ENCODE measurements at places on chromosomes 1 and 21.

GRCh38 chr1:63157085-63157484, 165.3 kb upstream of the FOXD3 start:
- DNase-seq, result no peak

DNA sequence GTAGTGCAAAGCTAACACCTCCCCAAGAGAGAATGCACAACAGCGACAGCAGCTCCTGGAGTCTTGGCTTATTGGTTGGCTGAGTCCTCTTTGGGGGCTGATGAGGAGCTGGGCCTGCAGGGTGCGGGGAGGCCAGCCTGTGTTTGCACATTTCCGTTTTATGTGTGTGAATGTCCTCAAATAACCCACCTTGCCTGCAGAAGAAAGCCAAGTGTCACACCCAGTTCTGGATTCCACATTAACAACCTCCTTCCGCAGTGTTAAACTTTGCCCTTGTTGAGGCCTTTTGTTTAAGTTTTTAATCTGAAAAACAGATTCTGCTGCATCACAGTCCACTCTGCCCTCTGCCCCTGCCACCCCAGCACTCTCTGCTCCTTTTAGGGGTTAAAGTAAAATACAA, 274.5 kb downstream of the TM2D1 start:
- no peak for DNase-seq

- DNase-seq, result no peak
Observed at GRCh38 chr1:198201956-198202784, 45.4 kb downstream of the NEK7 start.

DNA sequence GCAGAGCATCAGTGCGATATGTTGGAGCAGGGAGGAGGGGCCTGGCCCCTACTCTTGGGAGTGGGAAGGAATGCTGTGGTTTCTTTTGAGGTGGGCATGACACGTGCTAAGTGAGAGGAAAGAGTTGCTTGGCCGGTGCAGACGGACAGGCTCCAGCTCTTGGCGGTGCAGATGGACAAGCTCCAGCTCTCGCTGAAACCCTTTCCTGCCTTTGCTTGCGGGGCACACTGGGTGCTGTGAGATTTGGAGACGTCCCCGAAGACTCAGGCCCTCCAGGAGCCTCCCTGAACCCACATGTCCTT, 15.9 kb downstream of the PDXK start:
- DNase-seq, result no peak

DNA sequence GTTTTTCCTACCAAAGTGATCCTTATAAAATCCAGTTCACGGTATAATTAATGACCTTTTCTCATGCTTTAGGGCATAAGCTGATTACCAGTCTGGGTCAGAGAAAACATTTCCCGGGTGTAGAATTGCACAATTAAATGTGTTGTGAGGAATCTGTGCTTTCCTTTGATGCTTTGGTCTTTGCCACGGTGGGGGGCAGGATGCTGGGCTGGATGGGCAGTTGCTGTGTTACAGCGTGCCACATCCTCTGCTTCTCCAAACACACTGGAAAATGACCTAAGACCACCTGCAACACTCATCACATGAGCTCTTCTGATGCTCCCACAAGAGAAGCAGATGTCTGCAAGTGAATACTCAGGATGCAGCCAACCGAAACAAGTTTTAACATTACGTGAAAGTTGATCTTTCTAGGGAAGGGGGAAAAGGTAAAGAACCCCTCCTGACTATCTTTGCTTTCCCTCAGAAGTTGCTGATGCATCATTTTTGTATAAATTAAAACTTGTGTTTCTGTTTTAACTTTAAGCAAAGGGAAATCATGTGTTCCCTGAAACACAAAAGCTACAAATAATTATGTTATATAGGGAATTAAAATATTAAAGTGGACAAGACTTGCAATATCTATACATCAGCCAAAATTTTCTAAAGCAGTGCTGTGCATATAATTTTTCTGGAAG, 515.3 kb upstream of the NR5A2 start:
- DNase-seq, result no peak

- DNase-seq, result no peak
Observed at GRCh38 chr1:111690306-111690617, 48.9 kb downstream of the INKA2 start.

GRCh38 chr1:29825274-29825940, 589.1 kb downstream of the PTPRU start:
- no peak for DNase-seq

GRCh38 chr1:160330119-160330518, 12.9 kb downstream of the COPA start:
- no peak for DNase-seq

DNA sequence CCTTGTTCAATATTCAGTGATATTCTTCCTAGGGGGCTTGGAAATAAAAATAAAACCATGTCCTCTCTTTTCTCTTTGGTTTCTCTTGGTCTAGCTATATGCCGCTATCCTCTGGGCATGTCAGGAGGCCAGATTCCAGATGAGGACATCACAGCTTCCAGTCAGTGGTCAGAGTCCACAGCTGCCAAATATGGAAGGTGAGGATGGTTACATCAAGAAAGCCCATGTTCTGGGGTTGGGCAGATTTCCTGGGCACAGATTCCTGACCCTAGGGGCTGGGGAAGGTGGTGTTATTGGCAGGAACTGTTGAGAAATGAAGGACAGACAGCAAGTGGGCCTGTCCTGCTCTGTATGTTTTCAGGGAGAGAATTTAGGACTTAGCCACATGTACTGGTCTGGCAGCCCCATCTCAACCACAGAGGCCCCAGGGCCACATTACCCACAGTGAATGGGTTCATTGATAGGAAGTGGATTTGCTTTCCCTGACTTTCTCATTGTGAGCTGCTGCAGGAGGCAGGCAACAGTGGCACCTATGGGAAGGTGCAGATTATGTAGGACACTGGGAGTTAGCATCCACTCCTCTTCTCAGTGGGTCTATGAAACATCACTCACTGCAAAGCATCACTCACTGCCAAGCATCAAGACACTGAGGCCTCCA, 37.4 kb upstream of the HSD17B7 start:
- no peak for DNase-seq

- no peak for DNase-seq
Observed at GRCh38 chr1:27655151-27655937, 16.6 kb downstream of the IFI6 start.

GRCh38 chr1:219163401-219163954, 10.2 kb upstream of the LYPLAL1 start:
- no peak for DNase-seq

GRCh38 chr1:173506437-173506836, 29.3 kb downstream of the PRDX6 start:
- no peak for DNase-seq

DNA sequence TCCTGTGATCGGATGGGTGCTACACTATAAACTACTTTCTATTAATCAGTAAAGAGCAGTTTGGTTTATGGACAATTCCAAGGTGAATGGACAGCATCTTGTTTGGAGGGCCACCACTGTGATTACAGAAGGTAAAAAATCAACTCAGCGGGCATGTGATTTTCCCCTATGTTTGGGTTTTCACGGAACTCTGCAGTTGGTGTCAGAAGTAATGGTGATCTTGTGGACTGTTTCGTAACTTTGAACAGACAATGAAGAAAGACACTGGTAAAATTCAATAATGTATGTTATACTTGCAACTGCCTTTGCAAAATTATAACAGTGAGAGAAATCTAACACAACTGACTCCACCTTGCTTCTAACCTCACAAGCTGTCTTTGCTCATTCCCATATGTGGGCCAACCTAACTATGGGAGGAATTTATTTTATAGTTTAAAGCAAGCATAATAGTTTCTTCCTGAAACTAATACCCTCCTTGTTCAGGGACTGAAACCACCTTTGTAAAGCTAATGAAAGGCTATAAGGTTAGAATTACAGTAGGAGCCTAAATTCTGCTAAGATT, 53.2 kb downstream of the TRIM33 start:
- DNase-seq, result no peak

DNA sequence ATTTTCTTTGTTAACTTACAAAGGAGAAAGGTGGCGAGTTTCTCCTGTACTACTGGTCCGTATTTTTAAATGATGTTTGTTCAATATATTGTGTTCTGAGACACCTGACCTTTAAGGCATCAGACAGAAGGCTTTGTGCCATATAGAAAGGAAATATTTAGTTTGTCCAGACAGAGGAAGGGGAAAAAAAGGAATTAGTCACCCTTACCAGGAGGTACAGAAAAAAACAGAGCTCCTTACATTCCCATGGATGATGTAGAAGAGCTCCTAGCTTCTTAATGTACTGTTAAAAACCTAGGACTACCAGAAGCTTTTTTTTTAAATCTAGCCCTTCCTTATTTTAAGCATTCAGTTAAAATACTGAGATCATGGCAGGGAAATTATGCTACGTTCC, 12.4 kb upstream of the PODN start:
- no peak for DNase-seq

DNA sequence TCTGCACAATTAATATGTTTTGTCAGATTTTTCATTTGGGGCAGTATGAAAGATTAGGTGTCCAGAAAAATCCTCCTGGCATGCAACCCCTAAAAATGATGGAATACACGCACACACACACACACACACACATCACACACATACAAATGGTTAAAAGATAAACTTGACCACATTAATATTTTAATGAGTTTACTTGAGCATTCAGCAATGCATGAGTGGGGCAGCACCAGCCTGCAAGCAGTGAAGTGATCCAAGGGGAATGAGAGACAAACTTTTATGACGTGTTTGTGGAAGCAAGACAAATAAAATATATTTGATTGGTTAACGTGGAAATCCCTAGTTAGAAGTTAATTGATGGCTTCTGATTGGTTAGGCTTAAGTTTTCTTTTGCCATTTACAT, 29.1 kb upstream of the SOAT1 start:
- no peak for DNase-seq

- no peak for DNase-seq
Observed at GRCh38 chr1:246000638-246001015, 506.5 kb downstream of the SMYD3 start.

DNA sequence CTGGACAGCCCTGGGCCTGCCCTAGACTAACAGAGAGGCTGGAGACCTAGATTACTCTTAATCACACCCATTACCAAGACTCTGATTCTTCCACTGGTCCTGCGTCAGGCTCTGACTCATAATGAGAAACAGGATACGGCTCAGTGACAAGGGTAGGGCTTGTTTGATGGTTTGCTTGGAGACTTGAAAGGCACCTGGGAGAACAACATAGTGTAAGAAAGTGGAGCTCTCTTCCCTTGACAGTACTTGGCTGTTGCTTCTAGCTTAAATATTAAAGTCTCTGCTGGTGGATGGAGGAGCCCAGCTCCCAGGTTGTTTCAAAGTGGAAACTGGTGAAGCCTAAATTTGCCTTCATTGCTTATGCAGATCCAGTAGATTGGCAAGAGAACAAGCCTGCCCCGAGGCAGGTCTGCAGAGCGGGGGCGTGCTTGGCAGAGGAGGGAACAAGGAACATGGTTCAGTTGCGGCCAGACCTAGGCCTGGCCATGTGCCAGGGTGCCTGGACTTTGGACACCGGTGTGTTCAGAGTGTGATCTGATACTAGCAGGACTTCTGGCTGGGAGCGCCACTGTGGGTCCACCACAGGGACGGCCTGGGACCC, 480.6 kb downstream of the CAMTA1 start:
- DNase-seq, result no peak

DNA sequence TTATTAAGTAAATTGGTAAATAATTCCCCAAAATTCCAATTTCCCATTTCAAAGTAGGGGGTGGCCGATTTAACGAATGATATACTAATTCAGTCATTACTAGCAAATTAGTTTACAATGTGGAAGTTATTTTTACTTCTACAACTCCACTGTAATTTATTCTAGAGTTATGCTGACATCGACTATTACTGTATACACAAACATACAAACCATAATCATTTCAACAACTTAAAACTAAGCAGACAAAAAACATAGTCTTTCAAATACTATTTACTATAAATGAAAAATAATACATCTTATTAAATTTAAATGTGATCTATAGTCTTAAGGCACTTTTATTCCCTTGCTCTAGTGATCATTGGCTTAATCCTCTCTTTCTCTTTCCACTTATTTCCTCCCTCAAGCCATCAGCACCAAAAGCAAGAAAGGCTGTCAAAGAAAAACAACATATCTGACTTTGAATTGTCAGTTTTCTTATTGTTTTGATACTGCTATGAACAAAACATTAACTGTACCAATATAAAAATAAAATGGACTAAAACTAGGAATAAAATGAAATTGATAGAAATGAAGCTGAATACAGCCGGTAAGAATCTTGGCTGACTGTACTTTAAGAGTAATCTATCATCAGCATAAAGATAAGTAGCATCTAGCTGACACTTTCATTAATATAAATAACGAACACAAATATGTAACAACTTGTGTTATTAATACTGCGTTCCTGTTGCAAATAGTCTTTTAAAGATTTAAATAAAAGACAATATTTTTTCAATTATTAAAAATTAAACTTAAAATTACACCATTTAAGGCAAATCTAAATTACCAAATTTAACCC, 4.1 kb downstream of the CDC42BPA start:
- DNase-seq, result no peak

DNA sequence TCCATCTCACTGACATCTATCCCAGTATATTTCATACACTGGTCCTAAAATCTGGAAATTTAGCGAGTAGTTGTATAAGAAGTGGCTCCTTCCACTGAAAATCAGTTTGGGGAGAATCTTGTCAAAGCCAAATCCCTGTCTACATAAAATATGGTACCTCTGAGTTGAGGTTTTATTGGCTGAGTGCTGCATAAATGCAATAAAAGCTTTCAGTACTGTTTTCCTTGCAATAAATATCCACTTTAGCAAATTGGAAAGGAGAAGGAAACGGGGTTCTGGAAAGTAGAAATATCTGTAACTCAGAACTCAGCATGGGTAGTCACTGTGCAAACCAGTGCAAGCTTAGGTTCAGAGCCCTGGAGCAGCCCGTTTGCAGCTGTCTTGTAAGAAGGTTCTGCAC, 580.2 kb downstream of the SMYD3 start:
- no peak for DNase-seq

GRCh38 chr1:165443539-165444311, 1.2 kb downstream of the RXRG start:
- DNase-seq, result no peak

DNA sequence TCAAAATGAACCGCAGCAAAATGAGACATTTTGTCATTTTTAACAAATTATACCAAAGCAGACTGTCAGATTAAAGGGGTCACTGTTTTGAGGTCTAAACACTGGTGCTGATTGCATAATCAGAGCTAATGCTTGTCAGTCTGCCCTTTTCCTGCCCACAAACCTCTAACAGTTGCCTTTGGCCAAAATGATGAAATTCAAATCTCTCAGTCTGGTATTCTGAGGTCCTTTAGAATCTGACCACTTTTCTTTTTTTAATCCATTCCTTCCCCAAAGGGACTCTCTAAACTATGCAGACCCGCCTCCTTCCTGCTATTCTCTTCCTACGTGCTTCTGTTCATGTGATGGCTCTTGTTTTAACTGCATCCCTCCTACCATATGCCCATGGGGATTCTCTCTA, 145.2 kb upstream of the SPATA6 start:
- no peak for DNase-seq

DNA sequence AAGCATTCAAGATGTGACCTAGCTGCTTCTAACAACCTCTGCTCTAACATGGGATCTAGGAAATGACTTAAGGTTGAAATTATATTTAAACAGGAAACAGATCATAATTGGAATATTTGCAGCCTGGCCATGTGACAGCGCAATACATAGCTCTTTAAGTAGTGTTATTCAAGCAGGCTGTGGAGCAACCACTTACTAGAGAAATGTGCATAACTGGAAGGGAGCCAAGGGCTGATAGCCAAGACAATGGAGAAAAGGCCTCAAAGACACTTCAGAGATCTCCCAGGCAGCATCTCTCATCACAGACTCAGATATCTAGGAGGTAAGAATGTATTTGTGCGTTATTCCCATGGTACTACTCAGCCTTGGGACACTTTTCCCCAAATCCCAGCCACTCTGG, 823.0 kb upstream of the PRMT6 start:
- no peak for DNase-seq

Measured in stimulated activated CD4-positive, alpha-beta T cell treated with anti-CD3 and anti-CD28 coated beads, Interleukin-1b, Interleukin-23, amount 100 ng/mL, for 4 hours (primary cell).